ENCODE measurements at places on chromosomes 7 and 10. TPM values are rescaled to one million over a fixed set of nuclear protein-coding genes. Genes with fewer than 3 reads are reported as not detected.

GRCh38 chr7:5429857-5430611, 6.4 kb upstream of the TNRC18 start:
- peak; percentile 60 for DNase-seq

DNA sequence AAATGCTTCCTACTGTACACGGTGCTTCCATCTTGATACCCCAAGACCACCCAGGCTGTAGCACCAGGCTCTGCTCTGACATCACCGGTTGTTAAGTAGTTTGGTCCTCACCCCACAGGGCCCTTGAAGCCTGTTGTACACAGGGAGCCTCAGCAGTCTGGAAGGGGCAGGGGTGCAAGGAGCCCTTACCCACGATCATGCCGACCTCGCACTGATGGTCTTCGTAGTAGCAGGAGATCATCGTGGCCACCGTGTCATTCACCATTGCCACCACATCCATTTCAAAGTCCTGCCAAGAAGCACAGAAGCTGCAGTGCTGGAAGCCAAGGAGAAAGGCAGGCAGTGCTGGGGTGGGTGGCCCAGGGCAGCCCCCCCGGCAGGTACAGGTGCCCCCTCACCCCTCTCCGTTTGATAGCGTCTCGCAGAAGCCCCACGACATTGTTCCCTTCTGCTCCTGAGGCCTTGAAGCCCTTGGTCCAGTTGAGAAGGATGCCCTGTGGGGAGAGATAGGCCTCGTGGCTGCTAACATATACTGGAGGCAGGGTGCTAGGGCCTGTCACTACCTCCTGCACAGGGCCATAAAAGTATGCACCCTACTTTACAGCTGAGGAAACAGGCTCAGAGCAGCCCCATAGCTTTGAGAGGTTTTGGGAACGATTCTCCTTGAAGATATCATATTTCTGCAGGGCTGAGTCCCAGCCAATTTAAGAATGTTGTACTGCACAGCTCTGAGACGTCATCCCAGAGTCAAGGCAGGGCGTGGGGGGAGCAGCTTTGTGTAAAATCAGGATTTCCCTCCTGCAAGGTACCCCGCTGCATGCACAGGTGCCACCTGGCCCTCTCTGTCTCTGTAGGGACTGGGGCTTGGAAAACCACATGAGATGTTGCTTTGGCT, 8.7 kb upstream of the MYL7 start:
- DNase-seq = no peak

DNA sequence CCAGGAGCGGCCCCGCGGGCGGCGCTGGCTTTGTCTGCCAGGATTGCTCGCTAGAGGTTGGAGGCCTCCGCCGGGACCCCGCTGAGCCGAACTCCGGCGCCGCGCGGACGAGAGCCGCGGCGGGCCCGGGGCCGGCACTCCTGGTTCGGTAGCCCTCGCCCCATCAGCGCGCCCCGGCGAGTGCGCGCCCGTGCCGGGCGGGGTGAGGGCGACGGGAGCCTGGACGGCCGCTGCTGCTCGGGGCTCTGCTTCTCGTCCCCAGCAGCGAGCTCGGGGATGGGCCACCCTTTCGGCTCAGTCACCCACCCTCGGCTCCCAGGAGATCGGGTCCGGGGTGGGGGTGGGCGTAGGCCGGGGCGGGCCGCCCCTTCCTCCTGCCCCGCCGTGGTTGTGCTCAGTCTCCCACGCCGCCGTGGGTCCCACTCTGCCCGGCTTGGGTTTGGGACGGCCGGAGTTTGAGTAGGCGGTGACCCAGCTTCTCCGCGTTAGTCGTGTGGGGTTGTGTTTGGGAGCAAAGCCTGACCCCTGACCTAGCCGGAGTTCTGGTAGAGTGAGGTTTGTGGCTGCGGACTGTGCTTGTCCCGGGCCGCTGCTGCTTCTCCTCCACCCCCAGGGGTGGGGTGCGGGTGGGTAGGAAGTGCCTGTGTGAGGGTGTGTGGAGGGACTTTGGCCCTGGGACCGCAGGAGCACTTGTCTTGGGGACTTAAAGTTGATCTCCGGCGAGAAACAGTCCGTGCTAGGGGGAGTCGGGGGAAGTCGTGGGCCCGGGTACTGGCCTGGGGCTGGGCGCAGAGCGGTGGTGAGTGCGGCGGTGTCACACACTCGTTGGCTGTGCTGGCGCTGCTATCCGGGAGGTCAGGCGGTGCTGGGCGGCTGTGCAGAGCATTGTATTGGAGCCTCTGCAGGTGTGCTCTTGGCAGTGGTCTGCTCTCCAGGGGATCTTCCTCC, 677 bp downstream of the TSPAN14 start:
- DNase-seq = peak; percentile 88

GRCh38 chr10:117360994-117361667, 14.1 kb downstream of the PDZD8 start:
- DNase-seq = no peak

OPALIN gene
- total RNA-seq = not detected

DNA sequence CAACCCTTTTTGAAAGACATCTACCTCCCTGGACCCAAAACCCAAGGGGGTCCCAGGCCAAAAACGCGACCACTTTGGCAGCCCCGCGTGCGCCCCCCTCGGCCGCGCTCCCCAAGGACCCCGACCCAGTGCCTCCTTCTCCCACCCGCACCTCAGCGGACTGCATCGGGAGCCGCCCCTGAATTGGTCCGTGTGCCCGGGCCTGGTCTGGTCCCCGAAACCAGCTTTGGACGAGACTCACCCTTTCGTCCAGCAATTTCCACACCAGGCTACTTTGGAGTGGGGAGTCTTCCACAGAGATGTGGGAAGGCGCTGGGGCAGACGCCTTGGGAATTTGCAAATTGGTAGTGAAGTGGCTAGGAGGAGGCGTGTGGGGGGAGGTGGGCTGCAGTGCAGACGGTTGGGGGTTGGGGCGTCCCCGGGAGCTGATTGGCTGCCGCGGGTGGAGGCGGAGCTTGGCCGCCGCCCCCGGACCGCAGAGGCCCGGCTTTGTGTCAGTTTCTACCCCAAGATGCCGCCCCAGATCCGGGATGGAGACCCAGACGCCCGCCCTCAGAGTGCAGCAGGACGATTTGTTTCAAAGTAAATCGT, 16.9 kb downstream of the TCAF1 start:
- DNase-seq = peak; percentile 59
